ENCODE measurements at places on chromosomes 12 and 14.

GRCh38 chr14:81169711-81170103 is 51.1 kb downstream of the GTF2A1 start:
- peak; percentile 74 for DNase-seq

- DNase-seq, result no peak
These were observed 1105.5 kb downstream of the TMEM121 start for GRCh38 chr14:106631879-106632278.

DNA sequence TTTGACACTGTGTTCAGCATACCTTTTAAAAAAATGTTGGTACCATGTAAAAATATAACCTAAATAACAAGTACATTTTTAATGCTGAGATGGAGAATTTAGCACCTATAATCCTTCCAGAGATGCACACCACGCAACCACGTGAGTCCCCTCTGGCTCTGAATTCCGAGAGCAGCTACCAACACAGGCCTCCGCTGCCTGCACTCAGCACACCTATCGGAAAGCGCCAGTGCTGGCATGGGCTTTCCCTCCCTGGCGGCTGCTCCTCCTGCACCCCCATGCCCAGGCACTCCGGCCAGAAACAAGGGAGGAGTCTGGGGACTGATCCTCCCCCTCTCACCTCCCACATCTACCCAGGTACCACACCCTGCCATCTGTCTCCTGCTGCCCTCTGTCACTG is 47.0 kb downstream of the ITPK1 start:
- no peak for DNase-seq

DNA sequence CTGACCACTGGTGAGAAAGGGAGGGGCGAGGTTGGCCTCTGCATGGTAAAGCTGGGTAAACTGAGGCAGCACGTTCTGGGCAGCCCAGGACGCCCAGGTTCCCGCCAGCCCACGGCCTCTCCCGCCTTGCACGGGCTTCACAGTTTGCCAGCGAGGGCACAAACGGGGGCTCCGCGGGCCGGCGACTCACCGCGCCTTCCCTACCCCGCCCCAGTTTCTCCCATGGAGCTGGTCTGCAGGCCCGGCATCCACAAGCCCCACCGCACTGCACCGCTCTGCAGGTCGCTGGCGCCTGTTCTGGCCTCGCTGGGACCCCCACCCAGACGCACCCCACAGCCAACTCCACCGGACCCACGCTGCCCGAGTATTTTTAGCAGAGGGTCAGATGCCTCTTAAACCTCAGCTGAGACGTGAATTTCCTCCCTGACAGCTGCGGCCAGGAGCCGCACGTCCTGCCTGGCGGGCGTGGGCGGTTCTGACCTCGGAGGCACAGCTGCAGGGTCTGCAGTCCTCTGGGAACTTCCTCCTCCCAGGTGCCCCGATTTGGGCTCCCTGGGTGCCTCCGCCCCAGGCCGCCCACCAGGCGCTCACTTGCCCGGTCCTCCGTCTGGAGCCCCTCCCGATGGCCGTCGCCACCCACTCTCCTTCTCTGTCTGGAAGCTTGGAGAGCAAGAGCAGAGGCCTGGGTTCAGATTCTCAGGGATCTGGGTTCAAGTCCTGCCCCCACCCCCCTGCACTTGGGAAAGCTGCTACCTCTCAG is 29.5 kb upstream of the INF2 start:
- no peak for DNase-seq

All from heart right ventricle (tissue), 16 donors.